ENCODE measurements at places on chromosomes 6 and 20.

- DNase-seq = no peak
These were observed 495.6 kb upstream of the MAN1A1 start for GRCh38 chr6:119845161-119845560.

DNA sequence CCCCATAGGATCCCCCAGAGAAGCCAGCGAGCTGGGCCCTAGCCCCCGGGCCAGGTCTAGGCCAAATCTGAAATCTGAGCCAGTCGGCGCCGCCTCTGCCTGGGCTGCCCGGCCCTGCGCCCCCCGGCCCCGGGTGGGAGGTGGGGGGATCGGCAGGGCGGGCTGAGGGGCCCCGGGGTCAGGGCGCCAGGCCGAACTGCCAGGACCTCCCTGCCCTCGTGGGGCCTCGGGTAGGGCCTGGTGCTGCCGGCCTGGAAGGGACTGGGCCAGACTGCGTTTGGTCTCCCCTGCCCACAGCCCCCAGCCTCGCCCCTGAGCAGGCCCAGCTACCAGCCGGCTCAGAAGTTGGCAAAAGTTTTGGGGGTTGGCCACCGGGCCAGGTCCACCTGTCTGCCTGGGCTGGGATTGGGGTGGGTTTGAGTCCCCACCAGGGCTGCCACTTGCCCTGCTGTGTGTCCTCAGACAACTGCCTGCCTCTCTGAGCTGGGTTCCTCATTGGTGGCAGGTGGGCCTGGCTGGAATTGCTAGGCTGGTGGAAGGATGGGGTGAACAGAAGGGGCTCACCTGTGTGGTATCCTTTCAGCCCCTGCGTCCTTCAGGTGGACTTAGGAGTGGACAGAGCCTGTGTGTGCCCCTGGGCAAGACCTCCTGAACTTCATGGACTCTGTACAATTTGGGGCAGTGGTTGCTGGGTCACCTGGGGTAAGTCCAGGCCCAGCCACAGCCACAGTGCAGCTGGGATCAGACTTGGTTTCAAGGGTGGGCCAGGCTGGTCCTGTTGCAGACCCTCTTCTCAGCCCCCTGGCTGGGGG, 801 bp downstream of the SRC start:
- DNase-seq = no peak

- DNase-seq = no peak
These were observed 107.8 kb downstream of the COL19A1 start for GRCh38 chr6:69974193-69974592.

DNA sequence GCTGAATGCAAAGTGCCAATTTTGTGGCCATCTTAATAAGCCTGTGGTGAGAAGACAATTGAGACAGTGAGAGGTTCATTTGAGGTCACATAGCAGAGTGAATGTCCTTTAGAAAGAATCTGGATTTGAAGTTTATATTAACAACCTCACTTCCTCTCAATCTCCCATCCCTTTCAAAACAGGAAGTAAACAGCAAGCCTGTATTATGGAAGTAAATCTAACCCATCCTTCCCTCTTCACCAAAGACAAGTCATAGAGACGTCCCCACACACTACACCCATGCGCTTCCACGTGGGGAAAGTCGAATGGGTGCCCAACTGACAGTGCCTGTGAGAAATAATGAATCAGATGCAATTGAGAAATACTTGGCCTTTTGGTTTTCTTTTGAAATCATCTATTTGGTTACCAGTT, 28.8 kb upstream of the CCND3 start:
- no peak for DNase-seq

DNA sequence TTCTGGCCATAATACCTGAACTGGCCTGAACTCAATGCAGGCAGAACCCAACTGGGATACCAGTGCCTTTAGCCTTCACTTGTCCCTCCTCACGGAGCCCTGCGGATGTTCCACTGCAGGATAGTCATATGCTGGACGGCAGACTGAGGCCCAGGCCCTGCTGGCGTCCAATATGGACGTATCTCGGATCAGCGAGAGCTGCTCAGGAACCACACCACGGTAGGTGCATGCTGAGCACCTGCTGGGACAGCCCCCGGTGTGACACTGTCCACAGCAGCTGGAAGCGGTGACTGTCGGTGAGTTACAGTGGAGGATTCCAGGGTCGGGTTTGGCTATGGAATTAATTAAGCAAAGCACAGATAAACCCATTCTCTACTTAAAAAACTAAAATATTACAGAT, 48.7 kb downstream of the PSMG4 start:
- no peak for DNase-seq

DNA sequence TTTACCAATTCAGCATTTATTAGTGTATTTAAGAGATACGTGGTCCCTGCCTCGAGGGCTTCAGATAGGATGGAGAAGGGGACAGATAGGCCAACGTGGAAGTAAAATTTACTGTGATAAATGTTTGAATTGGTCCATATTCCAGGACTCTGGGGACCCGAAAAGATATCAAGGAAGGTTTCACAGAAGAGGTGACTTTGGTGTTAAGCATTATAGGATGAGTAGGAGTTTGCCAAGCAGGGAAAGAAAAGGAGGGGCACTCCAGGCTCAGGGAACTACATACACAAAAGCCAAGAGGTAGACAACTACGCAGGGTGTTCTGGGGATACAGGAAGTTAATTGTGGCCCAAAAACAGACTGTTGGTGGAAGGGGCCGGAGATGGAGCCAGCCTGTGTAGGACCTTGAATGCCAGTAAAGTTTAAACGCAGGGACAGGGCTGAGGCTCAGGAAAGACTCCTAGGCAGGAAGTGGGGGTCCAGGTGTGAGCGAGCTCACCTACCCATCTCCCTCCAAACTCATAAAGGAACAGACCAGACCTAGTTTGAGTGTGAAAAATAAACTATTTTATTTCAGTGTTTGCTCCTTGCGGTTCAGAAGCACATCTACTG, 37.0 kb downstream of the TGM2 start:
- no peak for DNase-seq

GRCh38 chr6:19492636-19493405, 344.3 kb upstream of the ID4 start:
- DNase-seq = no peak

GRCh38 chr6:37919417-37920157, 100.1 kb downstream of the ZFAND3 start:
- no peak for DNase-seq

GRCh38 chr6:58198301-58198700, 880.9 kb downstream of the PRIM2 start:
- DNase-seq = no peak

DNA sequence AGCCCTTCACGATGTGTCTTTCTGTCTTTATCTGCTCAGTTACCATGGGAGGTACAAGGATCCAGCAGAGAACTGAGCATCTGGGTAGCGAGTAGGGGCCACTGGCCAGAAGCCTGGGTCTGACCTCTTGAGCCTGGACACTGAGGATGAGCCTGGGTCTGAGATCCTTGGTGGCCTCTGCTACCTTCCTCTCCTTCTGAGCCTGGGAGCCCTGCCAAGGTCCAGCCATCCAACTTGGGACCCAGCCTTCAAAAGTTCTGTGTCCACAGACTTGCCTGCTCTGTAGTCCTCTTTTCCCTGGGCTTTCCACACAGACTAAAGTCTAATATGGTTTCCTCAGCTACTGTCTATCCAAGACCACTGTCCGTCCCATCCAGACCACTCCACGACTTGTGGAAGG, 60.2 kb upstream of the NAA20 start:
- no peak for DNase-seq

- DNase-seq = no peak
These were observed 74.5 kb downstream of the DACT2 start for GRCh38 chr6:168244961-168245551.

GRCh38 chr6:3412779-3413500, 43.9 kb downstream of the SLC22A23 start:
- DNase-seq = no peak

- no peak for DNase-seq
These were observed 645.8 kb upstream of the AGPAT4 start for GRCh38 chr6:161919691-161920090.

DNA sequence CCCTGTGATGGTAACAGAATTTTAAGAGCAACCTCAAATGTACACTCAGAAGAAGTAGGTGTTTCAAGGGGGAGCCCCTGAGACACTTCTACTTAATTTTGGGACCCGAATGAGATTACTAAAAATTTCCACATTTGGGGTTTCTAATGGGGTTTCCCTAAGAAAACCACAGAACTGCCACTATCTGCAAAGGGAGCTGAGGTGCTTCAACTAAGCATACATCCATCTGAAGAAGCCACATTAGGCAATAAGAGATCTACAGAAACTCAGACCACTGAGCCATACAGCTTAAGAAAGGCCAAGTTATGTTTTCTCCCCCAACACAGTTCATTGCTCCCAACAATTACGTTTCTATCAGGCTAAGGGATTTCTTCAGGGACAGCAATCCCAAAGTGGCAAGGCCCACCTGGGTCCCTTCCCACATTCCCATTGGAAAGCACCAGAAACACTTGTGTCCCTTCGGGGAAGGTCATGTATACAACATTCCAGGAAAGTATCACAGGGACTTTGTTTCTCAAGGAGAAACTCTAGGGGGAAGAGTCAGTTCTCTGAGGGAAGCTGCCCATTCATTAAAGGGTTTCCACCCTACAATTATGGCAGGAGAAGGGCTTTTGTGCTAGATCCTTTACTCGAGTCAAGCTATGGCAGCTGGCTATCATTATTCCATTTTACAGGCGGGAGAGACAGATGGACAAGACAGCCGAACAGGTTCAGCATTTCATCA, 5.0 kb downstream of the BCL2L1 start:
- no peak for DNase-seq

Measured in activated CD4-positive, alpha-beta T cell treated with anti-CD3 and anti-CD28 coated beads, Interleukin-2, amount 50 U/mL, for 1 hour (primary cell).